ENCODE measurements at places on chromosomes 13 and 19. TPM values are rescaled to one million over a fixed set of nuclear protein-coding genes. Genes with fewer than 3 reads are reported as not detected.

Gene RNF225
- not detected for polyA plus RNA-seq

Gene ETHE1
- 27.4 TPM for polyA plus RNA-seq

DNA sequence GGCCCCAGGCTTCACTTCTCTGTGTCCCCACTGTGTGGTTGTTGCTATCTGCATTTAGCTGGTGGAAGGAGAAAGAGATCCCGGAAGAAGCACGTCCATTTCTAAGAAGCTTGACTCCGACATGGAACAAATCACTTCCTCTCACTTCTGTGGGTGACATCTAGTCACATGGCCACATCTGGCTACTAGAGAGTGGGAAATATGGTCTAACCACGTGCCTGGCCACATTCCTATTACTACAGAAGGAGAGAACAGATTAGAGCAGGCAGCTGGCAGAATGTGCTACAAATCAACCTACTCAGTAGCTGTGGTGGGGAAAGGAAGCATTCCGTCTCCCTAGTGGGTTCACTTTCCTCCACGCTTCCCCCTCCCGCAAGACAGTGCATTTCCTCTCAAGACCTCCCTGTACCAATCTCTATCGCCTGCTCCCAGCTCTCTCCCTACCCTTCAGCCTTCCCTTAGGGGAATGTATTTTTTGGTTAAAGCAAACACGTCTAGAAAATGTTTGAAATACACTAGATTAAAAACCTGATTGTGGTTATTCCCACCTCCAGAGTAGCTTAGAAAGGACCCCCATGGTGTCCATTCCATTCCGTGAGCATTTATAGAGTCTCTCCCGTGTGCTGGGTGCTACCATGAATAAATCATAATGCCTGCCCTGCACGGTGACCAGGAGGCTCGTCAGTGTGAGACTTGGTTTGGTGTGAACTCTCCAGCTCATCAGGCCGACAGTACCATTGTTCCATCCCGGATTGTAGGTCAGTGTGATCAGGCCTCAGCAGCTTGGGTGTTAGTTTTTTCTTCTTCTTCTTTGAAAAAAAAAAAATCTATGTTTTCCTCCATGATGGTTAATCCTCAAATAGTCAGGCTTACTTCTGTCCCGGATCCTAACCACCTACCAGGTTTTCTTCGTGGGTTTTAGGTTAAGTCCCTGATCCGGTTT lies 8.0 kb upstream of the AMER2 start:
- DNase-seq: no peak

DNA sequence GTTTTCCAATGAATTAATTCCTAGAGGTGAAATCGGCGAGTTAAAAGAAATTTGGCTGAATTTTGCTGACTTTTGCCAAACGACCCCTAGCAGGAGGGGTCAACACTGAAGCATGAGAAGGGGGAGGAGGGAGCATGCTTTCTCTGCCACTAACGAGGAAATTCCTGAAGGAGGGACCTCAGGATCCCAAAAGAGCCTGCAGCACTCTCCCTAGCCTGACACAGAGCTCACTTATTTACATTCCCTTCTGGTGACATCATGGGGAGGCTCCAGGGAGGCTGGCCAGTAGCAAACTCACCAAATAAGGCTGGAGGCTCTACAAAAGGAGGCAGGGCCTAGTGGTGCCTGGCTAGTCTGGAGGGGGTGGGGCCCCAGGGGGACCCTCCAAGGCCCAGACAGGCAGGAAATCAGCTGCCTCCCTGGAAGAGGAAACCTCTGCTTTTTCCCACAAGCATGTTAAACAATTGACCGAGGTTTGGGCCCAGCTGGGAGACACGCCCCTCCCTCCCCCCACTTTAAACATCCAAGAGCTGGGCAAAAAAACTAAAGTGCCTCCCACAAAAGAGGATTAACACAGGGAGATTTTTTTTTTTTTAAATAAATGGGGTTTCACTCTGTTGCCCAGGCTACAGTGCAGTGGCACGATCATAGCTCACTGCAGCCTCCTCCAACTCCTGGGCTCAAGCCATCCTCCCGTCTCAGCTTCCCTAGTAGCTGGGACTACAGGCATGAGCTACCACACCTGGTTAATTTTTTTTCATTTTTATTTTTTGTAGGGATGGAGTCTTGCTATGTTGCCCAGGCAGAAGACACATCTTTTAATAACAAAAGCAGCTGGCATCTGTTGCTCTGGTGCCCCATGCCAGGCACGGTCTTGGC lies 2.1 kb downstream of the DAPK3 start:
- peak; percentile 72 for DNase-seq

Measured in left renal cortex interstitium (tissue), 4 donors.